NCI-H2227 treated with DMSO at 0.1 percent for 48 hours (cell line): ENCODE measurements at places on chromosomes 16 and 17.

DNA sequence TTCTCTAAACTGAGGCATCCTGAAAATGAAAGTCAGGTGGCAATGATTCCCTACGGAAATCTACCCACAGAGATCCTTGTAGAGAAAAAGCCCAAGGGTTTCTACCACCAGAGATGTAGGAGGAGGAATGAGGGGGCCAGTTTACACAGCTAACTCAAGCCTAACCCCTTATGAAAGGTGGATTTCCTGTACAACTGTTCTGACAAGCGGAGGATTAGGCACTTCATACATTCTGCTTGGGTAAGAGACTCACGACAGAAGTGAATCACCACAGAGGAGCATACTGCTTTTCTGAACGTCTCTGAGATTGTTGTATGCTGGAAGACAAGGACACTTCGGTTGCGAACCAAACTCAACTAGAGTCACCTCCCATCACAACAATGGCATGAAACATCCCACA lies 72.7 kb downstream of the SMG6 start:
- DNase-seq = no peak

DNA sequence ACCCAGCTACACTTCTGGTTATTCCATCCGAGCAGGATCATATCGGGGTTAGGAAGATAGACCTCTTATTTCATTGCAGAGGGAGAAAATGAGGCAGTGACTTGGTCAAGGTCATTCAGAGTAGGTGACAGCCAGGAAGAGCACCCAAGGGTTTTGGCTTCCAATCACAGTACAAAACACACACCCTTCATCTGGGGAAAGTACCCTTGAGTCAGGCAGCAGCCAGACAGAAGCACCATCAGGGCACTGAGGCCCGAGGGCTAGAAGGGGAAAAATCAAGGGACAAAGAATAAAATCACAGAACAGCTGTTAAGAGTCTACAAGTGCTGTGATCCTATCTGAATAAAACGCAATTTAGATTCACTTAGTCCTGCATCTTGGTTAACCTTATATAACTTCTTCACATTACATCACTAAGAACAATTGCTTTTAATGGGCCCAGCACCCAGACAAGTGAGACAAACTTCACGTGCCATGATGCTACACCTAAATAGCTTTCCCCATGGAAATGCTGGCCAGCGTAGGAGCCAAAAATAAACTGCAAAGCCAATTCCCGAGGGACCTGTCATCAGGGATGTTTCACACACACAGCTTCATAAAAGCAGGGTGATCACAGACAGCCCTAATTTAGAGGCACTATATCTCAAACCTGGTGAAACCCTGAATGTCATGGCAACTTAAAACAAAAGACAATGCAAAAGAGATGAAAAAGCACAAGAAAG lies 4.9 kb downstream of the UBE2O start:
- DNase-seq = no peak

GRCh38 chr17:17403065-17403464 lies 73.7 kb upstream of the MED9 start:
- no peak for DNase-seq

DNA sequence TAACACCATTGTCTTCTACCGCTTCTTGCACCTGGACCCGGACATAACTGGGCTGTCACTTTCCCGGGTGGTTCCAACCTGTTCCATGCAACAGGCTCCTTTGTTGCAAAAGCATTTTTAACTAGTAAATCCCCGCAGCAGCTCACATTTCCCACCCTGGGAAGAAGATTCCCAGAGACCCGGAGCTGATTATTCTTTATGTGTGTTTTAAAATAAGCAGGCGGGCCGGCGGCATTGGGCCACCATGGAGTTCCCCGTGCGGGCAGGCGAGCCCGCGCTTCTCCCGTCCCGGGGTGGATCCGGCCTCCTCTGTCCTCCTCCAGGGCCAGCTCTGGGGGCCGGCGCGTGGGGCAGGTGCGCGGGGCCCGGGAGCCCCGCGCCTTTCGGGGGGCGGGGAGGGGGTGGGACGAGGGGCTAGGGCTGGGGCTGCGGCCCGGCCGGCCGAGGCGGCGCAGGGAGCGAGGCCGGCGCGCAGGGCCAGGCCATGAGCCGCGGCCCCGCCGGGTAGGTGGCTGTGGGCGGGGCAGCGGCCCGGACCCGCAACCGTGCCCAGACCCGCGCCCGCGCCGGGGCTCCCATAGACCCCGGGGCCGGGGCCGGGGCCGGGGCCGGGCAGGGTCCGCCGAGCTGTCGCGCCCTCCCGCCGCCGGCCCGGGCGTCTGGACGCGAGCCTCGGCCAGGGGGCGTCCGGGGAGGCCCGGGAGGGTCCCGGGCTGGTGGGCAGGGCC lies 1.7 kb downstream of the CRAMP1 start:
- DNase-seq = no peak

GRCh38 chr17:19771971-19772630 lies 24.0 kb upstream of the ALDH3A1 start:
- DNase-seq = no peak

- DNase-seq = no peak
Observed at GRCh38 chr16:80198311-80199299, 342.2 kb upstream of the DYNLRB2 start.

DNA sequence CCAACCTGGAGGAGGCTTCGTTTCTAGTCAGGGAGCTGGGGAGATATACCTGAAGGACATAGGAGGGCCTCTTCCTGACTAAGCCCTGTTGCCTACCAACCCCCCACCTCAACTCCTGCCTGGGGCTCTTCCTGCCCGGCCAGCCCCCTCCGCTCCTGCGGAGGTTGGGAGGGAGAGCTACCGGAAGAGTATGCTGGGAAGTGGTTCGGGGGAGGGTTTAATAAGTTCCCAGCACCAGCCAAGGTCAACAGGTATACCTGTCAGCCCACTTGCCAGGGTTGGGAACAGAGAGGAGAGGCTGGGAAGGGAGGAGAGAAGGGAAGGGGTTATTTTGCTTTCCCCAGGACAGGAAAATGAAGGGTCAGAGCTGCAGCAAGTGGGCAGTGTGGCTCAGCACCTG lies 4.7 kb downstream of the PPP1R1B start:
- DNase-seq = no peak

- DNase-seq = no peak
Observed at GRCh38 chr17:72097144-72097543, 23.7 kb upstream of the SOX9 start.

GRCh38 chr16:1044460-1045309 lies 27.9 kb upstream of the SSTR5 start:
- no peak for DNase-seq

GRCh38 chr17:48800626-48801217 lies 16.3 kb downstream of the TTLL6 start:
- no peak for DNase-seq

GRCh38 chr16:69338557-69339288 lies 641 bp downstream of the COG8 start:
- DNase-seq = no peak

DNA sequence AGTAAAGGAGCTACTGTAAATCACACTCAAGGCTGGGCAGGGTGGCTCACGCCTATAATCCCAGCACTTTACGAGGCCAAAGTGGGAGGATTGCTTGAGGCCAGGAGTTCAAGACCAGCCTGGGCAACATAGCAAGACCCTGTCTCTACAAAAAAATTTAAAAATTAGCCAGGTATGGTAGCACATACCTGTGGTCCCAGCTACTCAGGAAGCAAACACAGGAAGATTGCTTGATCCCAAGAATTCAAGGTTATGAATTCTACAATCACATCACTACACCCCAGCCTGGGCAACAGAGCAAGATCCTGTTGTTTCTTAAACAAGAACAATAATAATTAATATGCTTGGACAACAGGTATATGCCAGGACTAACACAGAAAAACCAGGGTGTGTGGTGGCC lies 13.2 kb downstream of the RHBDL3 start:
- DNase-seq = no peak

GRCh38 chr17:58351182-58351581 lies 819 bp downstream of the SUPT4H1 start:
- no peak for DNase-seq

DNA sequence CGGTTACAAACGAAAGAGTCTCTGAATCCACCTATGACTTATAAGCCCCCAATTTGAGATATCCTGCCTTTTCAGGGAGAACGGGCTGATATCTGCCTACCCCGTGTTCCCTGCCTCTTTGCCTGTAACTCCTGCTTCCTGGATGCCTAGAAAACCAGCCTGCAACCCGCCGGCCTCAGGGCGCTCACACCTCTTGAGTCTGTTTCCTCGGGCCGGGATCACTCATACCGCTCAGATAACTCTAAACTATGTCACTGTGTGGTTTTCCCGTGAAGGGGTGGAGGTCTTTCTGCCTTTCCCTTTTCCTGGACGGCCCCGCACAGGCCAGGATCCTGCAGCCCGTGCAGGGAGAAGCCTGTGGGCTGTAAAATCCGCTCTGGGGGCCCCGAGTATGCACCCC lies 10.4 kb downstream of the RPUSD1 start:
- DNase-seq = no peak

GRCh38 chr17:82845163-82845807 lies 5.5 kb upstream of the ZNF750 start:
- DNase-seq = no peak

DNA sequence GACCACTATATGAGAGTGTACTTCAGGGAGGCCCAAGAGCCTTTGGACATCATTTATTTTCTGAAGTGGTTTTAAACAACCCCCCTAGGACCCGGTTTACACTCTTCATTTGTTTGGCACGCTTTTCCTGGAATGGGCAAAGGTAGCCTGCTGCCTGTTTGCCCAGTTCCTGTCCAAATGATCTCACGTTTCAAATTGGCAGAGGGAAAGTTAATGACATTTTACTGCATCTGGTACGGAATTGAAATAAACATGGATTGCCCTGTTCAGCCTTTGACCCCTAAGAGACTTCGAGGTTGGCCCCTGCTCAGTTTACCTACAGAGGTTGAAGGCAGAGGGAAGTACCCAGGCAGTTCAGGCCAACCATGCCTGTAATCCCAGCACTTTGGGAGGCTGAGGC lies 5.8 kb upstream of the RPRML start:
- DNase-seq = no peak

- DNase-seq = peak; percentile 47
Observed at GRCh38 chr17:50559674-50560184, 786 bp upstream of the CACNA1G start.

DNA sequence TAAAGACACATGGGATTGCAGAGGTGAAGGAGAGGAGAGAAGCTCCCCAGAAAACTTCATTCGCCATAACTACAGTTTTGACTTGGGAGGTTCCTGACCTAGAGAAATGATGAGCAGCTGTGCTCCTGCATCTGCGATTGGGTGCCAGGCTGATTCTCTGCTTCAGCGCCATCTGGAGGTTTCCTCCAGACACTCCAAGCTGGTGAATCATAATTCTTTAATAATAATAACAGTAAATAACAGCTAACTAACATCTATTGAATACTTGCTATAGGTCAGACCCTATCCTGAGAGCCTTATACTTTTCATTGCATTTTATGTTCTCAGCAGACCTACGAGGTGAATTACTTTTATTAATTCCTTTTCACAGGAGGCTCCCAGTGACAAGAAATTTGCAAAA lies 575.8 kb downstream of the TOX3 start:
- DNase-seq = no peak

GRCh38 chr17:181245-182049 lies at the start of gene DOC2B:
Gene DOC2B, minus strand, starts transcription at chr17:181650. Its CDS starts 171 bp downstream, at chr17:181479.
- DNase-seq = no peak

GRCh38 chr16:87515475-87516330 lies 22.9 kb upstream of the ZCCHC14 start:
- DNase-seq = no peak
